GM18507 (cell line): ENCODE measurements at places on chromosomes 13 and 19.

- no peak for DNase-seq
Measured at GRCh38 chr19:9650345-9650744, 24.6 kb downstream of the ZNF562 start.

DNA sequence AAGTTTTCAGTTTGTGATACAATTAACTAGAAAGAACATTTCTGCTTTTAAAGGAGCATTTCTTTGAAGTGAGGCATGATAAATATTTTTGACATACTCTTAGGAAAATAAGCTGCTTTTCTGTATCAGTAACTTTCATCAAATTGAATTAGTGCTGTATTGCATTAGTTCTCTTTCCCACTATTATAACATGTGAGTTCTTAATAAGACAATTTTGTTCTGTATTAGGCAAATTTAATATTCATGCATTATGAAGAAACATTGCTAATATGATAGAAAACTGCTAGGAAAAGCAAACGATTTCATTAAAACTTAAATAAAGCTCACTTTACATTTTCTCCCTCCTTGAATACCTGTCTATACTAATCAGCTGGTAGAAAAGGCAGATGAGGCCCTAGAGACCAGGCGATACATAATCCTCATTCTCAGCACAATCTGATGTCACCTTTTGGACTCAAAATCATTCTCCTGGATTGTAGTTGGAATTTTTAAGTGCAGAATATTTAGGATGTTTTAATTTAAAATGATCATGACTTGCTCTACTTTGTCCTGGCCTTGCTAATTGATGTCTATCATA, 1636.8 kb downstream of the PCDH9 start:
- DNase-seq = no peak

GRCh38 chr19:10115392-10116084, 4.0 kb downstream of the P2RY11 start:
- DNase-seq = no peak

GRCh38 chr13:90270226-90270625, 1077.3 kb upstream of the MIR17HG start:
- DNase-seq = no peak

DNA sequence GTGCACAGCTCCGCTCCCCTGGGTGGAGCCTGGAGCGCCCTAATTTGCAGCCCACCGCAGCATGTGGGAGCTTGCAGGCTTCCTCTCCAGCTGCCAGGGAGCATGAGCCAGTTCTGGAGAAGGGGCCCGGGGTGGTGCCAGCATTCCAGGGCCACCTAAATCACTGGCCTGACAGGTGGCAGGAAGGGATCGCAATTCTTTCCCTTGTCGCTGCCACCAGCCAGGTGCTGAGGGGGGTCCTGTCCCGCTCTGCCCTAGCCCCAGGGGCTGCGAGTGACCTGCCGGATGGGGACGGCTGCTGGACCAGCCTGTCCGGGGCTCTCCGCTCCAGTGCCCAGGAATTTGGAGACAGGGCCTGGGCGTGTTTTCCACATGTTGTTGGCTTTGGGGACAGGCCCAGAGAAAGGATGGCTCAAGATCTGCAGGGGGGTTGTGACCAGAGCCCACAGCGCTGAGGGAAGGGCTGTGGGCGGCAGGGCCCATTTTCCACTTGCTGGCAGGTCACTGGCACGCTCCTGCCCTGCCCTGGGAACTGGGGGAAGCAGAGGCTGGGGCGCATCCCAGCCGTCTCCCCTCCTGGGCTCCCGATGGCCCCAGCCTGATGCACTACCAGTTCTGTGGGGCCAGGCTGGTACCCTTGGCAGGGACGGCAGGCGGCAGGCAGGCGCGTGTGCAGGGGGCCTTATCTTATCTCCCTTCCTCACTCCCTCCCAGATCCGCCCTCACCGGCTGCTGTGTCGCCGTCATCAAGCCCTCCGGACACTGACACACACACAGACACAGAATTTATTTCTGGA, 9.5 kb downstream of the NDUFA11 start:
- no peak for DNase-seq

GRCh38 chr19:7109678-7110289, 40.3 kb downstream of the ZNF557 start:
- DNase-seq = no peak

DNA sequence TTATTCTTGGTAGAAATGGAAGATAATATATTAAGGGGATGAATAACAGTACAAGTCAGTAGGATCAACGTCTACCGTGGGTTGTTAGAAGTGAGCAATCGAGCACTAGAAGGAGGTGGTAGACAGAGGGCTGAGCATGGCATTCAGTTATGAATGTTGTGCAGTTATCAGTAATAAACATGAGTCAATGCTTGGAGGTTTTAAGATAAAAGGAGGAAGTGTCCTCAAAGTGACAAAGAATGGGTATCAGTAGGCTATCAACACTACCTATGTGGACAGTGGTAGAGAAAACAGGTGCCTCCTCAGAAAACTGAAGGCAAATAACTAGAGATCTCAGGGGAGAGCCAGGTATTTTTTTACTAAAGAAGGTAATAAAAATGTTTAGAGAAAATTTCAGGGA, 1607.0 kb downstream of the PCDH9 start:
- DNase-seq = no peak

DNA sequence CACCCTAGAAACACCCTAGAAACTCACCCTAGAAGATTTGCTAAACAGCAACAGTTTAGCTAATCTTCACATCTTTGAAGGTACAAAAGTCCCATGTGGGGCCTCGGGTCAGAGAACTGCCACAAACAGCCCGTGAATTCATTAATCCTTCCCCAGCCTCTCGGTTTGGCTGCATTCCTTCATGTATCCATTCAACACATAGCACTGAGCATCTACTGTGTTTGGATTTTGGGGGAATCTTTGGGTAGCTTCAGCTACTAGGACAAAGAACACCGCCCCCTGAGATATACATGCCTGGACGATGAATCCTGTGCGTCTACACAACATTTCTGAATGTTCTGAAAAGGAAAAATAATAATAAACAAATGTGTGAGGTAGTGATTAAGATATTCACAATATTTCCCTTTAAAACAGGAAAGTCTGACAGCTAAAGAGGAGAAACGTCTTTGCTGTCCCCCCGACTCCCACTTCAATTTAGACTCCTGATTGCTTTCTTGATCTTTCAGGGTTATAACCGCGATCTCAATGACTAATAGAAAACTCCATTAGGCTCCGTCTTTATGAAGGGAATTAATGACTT, 63.5 kb downstream of the ALOX5AP start:
- no peak for DNase-seq

DNA sequence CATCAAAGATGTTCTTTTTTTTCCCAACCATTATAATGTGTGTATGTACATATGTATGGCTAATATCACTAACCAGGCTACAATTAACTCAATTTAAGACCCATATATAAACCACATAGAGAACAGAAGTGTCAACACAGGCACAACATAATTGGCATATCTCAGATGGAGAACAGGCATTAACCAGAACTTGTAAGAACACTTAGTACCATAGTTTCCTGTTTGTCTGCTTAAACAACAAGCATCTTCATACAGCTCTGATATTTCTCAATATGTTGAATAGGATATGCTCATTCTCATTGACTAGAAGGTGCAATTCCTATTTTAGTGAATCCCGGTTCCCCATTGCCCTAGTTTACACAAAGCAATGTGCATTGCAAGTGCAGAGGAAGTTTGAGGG, 116.9 kb upstream of the EDNRB start:
- no peak for DNase-seq

- DNase-seq = no peak
Measured at GRCh38 chr13:41859565-41859964, 101.3 kb downstream of the VWA8 start.

DNA sequence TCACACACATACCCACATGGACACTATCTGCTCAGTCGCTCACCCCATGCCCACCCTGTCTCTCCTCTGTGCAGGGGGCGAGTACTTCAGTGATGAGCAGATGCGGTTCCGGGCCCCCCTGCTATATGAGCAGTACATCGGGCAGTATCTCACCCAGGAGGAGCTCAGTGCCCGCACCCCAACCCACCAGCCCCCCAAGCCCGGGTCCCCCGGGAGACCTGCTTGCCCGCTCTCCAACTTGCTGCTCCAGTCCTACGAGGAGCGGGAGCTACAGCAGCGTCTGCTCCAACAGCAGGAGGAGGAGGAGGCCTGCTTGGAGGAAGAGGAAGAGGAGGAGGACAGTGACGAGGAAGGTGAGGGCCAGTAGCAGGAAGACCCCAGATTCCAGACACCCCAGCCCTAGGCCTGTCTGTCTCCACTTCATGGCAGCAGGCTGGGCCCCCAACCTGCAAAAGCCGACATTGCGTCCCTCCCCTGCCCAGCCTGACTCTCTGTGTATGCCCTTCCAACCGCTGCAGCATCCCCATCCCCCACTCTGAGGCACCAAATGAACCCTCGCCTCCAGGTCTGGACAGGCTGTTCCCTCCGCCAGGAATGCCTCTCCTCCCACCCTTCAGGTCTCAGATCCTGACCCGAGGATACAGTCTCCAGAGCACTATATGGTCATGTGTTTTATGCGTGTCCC, 9.7 kb downstream of the CCDC97 start:
- DNase-seq = no peak

GRCh38 chr13:62320129-62321108, 904.8 kb upstream of the PCDH20 start:
- DNase-seq = no peak

DNA sequence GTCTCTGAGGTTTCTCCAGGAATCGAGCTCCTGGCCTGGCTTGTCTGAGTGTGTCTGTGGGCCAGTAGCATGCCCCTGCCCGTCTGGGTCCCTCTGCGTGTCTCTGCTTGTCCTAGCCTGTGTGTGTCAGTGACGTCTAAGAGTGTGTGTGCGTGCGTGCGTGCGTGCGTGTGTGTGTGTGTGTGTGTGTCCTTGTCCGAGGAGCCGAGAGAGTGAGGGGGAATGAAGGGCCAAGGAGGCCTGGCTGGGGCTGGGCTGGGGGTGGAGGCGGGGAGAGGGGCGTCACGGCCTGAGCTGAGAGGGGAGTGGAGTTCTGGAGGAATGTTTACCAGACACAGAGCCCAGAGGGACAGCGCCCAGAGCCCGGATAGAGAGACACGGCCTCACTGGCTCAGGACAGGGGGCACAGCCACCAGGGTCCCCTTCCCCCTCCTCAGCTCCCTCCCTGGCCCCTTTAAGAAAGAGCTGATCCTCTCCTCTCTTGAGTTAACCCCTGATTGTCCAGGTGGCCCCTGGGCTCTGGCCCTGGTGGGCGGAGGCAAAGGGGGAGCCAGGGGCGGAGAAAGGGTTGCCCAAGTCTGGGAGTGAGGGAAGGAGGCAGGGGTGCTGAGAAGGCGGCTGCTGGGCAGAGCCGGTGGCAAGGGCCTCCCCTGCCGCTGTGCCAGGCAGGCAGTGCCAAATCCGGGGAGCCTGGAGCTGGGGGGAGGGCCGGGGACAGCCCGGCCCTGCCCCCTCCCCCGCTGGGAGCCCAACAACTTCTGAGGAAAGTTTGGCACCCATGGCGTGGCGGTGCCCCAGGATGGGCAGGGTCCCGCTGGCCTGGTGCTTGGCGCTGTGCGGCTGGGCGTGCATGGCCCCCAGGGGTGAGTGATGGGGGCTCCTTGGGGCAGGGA, at the start of gene AXL:
TSS of gene AXL (plus strand) at position 609 of the 893 bp plus-strand sequence. CDS start at position 779, 170 bp downstream.
- DNase-seq = no peak

- no peak for DNase-seq
Measured at GRCh38 chr13:99575376-99576120, 74.3 kb downstream of the TM9SF2 start.

GRCh38 chr13:30453727-30454126, 12.0 kb downstream of the HMGB1 start:
- no peak for DNase-seq
